CD4-positive, alpha-beta T cell treated with Interleukin-17A for 1 hour (primary cell): ENCODE measurements at places on chromosomes 16 and 17.

GRCh38 chr16:71622088-71622487 is 3.9 kb upstream of the MARVELD3 start:
- peak; percentile 19 for DNase-seq

DNA sequence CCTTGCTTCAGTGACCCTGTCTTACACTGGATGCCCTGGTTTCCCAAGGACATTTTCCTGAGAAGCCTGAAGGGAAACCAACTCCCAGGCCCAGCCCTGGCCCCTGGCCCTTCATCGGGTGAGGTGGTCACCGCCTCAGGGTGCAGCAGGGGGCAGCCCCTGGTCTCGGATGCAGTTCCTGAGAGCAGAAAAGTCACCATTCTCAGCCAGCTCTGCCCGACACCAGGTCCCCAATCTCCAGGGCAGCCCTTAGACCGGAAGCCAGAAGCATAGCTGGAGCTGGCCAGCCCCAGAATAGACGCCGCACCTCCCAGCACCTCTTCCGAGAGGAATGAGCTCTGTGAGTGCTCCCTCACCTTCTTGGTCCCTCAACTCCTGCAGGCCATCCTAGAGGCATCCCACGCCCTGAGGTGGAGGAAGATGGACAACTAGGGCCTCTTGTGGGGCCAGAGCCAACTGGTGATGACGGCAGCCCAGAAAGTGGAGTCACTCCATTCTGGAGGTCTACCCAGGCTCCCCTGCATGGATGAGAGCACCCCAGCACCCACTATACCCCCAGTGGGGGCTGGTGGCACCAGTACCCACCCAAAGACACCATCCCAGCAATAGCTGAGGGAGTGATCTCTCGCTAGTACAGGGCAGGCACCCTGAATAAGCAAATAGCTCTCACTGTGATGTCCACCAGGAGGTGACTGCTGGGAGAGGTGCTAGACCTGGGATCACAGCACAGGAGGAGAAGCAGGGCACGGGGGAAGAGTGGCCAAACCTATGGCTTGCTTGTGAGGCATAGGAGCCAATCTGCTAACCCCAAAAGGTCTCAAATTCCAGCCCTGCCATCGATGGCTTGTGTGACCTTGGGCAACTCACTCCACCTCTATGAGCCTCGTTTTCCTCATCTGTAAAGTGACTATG is 56.2 kb downstream of the TK2 start:
- DNase-seq = no peak

- peak; percentile 94 for DNase-seq
These were observed 311 bp upstream of the KDM8 start for GRCh38 chr16:27202923-27203506.

DNA sequence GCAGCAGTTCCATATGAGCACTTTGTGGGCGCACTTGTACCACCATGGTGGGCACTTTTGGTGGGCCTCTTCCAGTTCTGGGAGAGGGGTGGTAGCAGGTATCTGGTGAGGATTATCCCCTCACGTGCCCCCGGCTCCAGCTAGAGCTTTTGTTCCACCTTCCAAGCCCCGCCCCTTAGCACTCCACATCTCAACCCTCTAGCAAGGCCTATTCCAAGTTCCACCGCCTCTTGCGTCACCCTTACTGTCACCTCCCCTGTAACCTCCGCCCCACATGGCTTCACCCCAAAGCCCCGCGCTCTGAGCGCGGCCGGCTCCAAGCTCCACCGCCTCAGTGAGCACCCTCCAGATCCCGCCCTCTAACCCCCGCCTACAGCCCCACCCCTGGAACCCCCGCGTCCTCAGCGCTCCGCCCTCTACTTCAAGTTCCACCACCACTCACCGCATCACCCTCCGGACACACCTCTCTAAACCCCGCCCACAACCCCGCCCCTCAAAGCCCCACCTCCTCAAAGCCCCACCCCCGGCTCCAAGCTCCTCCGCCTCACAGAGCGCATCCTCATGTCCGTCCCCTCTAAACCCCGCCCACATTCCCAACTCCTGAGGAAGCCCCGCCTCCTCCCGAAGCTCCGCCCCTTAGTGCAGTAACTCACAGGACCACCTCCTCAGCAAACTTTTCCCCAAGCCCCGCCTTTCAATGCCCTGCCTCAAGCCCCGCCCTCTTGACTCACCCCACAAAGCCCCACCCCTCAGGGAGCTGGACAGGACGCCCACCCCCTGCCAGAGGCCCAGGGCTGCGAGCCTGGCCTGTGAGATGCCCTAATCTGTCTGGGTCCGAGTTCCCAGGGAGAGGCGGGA is 11.1 kb downstream of the SCN4A start:
- peak; percentile 57 for DNase-seq

DNA sequence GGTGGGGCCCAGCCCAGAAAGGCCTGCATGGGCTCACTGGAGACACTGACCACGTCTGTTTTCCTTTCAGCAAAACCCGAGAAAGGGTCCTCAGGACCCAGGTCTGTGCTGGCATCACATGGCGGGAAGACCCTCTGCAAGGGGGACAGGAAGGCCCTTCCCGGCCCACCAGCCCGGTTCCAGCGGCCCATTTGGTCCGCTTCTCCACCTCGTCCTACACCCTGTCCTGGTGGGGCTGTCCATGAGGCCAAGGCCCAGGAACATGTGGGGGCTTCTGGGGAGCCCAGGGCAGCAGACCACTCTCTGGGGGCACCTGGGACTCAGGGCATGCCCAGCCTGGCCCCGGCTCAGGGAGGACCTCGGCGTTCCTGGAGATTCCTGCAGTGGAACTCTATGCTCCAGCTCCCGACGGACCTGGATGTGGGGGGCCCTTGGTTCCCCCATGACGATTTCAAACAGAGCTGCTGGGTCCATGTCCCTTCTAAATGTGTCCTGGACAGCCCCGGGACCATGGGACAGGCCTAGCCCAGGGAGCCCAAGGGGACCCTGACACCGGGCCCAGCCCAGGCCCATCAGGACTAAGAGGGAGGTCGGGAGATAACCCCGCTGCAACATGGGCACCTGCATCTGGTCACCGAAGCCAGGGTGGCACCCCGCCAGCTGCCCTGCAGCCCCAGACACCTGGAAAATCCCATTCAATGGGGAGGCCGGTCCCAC is 26.4 kb upstream of the KSR1 start:
- DNase-seq = no peak
